Pancreas (tissue), 10 donors: ENCODE measurements at places on chromosomes 2 and 18. TPM values are rescaled to one million over a fixed set of nuclear protein-coding genes. Genes with fewer than 3 reads are reported as not detected.

DNA sequence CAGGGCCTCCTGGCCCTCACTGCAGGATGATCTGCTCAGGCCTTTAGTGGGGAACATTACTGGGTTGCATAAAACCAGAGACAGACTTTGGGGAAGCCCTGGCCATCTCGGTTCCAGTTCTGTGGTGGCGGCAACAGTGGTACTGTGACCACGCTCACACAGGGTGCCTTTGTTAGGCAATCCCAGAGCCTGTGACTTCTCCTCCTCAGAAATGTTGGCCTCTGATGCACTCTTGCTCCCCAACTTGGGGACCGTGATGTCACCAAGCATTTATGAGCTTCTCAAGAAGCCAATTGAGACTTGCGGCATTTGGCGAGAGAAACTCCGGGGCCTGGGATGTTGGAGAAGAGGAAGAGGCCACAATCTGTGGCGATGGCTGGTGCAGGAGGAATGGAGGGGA lies 80.9 kb upstream of the PKDCC start:
- no peaks in the 10 kb centered on the region for H3K27me3 ChIP-seq
- H3K27ac ChIP-seq = peak overlapping the region; percentile 68
- H3K4me3 ChIP-seq = no peak overlapping the region
- no peaks in the 10 kb centered on the region for H3K36me3 ChIP-seq
- H3K4me1 ChIP-seq = peaks cover 32% of the 10 kb centered on the region

DNA sequence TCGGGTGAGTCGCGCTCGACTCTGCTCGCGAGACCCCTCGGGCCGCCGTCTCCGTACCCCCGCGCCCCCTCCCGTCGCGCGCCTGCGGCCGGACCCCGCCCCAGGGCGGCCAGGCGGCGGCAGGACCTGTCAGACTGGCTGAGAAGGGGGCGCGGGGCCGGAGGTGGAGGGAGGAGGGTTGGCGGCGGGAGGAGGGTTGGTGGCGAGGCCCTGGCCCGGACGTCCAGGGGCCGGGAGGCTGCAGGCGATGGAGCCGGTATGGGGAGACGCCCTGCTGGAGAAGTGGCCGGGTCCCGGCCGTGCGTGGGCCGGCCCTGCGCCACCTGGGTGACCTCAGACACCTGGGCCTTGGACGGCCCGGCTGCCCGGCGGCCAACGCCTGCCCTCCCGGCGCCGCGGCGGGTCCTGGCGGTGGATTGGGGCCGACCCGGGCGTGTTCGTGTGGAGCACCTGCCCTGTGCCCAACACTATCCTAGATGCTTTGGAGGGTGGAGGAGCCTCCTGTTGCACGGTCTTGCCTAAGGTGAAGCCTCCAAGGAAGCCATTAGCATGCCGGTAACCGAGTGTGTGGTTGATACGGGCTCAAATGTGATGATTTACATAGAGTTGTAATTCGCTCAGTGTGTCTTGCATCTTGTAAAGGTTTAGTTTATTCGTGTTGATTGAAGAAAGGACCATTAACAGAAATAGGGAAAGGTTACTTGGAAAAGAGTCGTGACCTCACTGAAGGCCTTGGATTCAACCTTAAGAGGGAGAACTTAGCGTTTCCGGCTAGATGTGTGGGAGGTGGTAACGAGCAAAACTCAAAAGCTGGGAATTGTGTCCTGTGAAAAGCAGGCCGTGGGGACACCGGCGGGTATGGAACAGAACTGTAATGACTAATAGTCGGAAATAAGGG lies 550 bp downstream of the MYL12B start:
- H3K4me1 ChIP-seq = peaks cover 48% of the 10 kb centered on the region
- H3K4me3 ChIP-seq = peak overlapping the region; percentile 85
- DNase-seq = no peak

DNA sequence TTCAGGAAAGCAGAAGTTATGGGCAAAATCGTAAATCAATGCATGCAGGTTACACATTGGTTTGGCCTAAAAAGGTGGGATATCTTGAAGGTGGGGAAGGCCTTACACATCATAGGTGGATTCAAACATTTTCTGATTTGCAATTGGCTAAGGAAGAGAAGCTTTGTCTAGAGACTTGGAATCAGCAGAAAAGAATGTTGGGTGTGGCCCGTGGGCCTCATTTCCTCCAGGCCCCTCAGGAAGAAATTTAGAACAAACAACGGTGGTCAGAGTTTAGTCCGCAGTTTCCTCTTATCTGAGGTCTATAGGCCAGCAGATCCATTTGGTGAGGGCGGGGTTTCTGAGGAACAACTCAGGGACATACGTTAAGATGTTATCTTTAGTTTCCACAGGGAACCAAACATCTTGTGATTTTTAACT lies 50.9 kb upstream of the AFF3 start:
- H3K4me3 ChIP-seq = no peak overlapping the region
- H3K27ac ChIP-seq = no peak overlapping the region
- H3K4me1 ChIP-seq = no peaks in the 10 kb centered on the region
- no peaks in the 10 kb centered on the region for H3K27me3 ChIP-seq

- no peak overlapping the region for H3K4me3 ChIP-seq
- no peaks in the 10 kb centered on the region for H3K4me1 ChIP-seq
- no peak for DNase-seq
- no peaks in the 10 kb centered on the region for H3K36me3 ChIP-seq
- H3K27ac ChIP-seq = no peak overlapping the region
Measured at GRCh38 chr2:121326628-121327027, 41.6 kb upstream of the TFCP2L1 start.

The SLC30A3 gene
- total RNA-seq = 0.12 TPM

DNA sequence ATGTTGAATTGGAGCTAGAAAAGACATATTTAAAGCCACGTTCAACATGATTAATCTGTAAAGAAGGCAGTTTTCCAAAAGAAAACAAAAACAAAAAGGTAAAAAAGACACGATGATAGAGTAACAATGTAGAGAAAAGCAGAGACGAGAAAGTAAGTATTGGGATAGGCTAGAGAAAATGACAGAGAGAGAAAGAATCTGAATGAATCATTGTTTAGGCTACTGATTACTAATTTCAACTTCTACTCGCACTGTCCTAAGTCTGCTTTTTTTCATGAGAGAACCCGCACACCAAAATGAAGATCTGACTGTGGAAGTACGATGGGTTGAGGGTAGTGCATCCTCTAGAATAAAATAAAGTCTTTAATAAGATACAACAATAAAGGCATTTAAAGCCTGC lies 1599.2 kb upstream of the TMEFF2 start:
- no peaks in the 10 kb centered on the region for H3K4me1 ChIP-seq
- H3K27ac ChIP-seq = no peak overlapping the region

- DNase-seq = no peak
- no peaks in the 10 kb centered on the region for H3K4me1 ChIP-seq
- H3K4me3 ChIP-seq = no peak overlapping the region
- H3K27me3 ChIP-seq = no peaks in the 10 kb centered on the region
- H3K27ac ChIP-seq = no peak overlapping the region
Measured at GRCh38 chr2:54402350-54402749, 53.8 kb upstream of the SPTBN1 start.

GRCh38 chr2:11754700-11755015 lies 8.2 kb downstream of the LPIN1 start:
- H3K36me3 ChIP-seq = no peaks in the 10 kb centered on the region
- H3K27me3 ChIP-seq = no peaks in the 10 kb centered on the region
- DNase-seq = no peak
- no peak overlapping the region for H3K4me3 ChIP-seq
- H3K4me1 ChIP-seq = peaks cover 13% of the 10 kb centered on the region

- no peak for DNase-seq
- H3K4me3 ChIP-seq = no peak overlapping the region
- no peaks in the 10 kb centered on the region for H3K36me3 ChIP-seq
Measured at GRCh38 chr2:33633315-33633714, 34.2 kb upstream of the FAM98A start.

DNA sequence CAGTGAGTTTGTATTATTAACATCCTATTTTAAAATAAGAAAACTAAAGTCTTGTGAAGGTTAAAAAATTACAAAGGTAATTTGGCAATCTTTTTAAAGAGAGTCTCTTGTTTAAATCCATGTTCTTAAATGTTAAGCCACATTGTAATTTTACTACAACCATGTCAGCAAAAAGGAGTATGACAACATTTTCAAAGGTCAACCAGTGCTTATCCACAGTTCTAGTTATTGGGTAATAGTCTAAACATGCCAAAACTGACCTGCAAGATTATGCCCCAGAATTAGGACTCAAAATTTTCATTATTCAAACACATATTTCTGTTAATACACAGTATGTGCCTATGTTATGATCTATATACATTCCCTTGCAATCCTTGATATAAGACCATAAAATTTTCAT lies 1312.6 kb upstream of the CHAC2 start:
- no peaks in the 10 kb centered on the region for H3K36me3 ChIP-seq
- H3K4me3 ChIP-seq = no peak overlapping the region
- DNase-seq = no peak
- no peaks in the 10 kb centered on the region for H3K27me3 ChIP-seq
- no peaks in the 10 kb centered on the region for H3K4me1 ChIP-seq
- no peak overlapping the region for H3K27ac ChIP-seq

DNA sequence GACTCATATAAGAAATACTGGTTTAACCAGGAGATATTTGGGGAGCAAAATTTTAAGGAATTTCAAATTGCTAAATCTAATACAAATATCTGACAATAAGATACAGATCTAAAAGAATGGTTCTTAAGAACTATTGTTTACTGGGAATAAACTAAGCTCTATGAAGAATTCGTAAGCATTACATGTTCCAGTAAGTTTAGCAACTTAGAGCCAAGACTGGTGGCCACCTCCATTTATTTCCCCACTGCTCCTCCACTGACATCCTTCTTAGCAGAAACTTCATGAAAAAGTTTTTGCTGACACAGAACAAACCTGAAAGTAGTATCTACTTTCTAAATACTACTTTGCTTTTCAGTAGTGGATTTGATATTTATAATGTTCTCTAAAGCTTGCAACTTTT lies 83.0 kb downstream of the ACSL3 start:
- H3K36me3 ChIP-seq = no peaks in the 10 kb centered on the region
- no peaks in the 10 kb centered on the region for H3K4me1 ChIP-seq
- DNase-seq = no peak
- H3K27ac ChIP-seq = no peak overlapping the region
- no peak overlapping the region for H3K4me3 ChIP-seq

DNA sequence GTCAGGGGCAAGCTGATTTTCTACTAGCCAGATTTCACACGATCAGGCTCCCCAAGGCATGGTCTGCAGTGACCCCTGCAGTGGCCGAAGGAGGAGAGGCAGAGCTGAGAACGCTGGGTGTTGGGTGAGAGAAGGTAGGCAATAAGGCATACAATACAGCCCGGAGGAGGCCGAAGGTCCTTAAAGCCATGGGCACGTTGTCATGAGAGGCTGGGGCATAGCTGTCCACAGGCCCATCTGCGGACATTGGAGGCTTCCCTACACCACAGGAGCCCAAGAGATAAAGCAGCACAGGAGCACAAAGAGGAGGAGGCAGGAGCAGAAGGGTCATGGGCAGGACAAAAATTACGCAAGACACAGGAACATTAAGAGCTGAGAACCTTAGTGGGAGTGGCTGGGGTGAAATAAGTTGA lies 16.7 kb upstream of the BZW1 start:
- no peak overlapping the region for H3K27ac ChIP-seq

The TTR gene
- total RNA-seq = 951 TPM

GRCh38 chr2:31987454-31988220 lies 23.2 kb downstream of the MEMO1 start:
- H3K4me3 ChIP-seq = no peak overlapping the region
- no peaks in the 10 kb centered on the region for H3K27me3 ChIP-seq
- no peak for DNase-seq
- peaks cover 4% of the 10 kb centered on the region for H3K4me1 ChIP-seq
- H3K27ac ChIP-seq = no peak overlapping the region

The RAB6C gene
- not detected for total RNA-seq

DNA sequence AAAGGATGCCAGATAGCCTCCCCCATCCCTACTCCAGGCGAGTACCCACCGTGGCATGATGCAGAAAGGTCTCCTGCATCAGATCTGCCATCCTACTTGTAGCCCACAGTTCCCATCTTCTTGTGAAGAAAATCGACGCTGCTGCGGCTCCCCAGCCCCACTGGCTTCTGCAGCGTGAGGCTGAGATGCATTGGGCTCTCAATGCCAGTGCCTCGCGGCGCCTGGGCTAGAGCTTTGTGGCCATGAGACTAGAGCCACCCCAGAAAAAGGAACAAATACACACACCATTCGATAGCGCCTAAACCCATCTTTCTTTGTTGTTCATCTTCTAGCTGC lies 2.8 kb downstream of the NOL4 start:
- no peaks in the 10 kb centered on the region for H3K36me3 ChIP-seq
- H3K27me3 ChIP-seq = no peaks in the 10 kb centered on the region
- H3K4me3 ChIP-seq = no peak overlapping the region
- H3K4me1 ChIP-seq = peaks cover 9% of the 10 kb centered on the region
- no peak for DNase-seq

The COL6A3 gene
- 9.8 TPM for total RNA-seq

The UGT1A1 gene
- total RNA-seq = not detected

The ALPP gene
- not detected for total RNA-seq

- H3K36me3 ChIP-seq = no peaks in the 10 kb centered on the region
- no peaks in the 10 kb centered on the region for H3K4me1 ChIP-seq
- no peak overlapping the region for H3K4me3 ChIP-seq
- peak; percentile 77 for DNase-seq
Measured at GRCh38 chr2:44358503-44358902, 2.8 kb downstream of the PREPL start.

The EFEMP1 gene
- total RNA-seq = 8.9 TPM

- H3K4me3 ChIP-seq = no peak overlapping the region
- no peaks in the 10 kb centered on the region for H3K27me3 ChIP-seq
Measured at GRCh38 chr2:86068136-86068588, 37.5 kb downstream of the POLR1A start.

- no peaks in the 10 kb centered on the region for H3K27me3 ChIP-seq
- no peaks in the 10 kb centered on the region for H3K36me3 ChIP-seq
- no peak overlapping the region for H3K27ac ChIP-seq
- DNase-seq = no peak
Measured at GRCh38 chr2:68336192-68336591, 16.4 kb upstream of the CNRIP1 start.
